ENCODE measurements at places on chromosomes 4 and X. TPM values are rescaled to one million over a fixed set of nuclear protein-coding genes. Genes with fewer than 3 reads are reported as not detected.
A peak's percentile ranks its signal among the peaks of the same experiment; 100 is the strongest.

- no peak for DNase-seq
Measured at GRCh38 chrX:9582956-9583355, 118.1 kb downstream of the TBL1X start.

- DNase-seq, result no peak
Measured at GRCh38 chrX:23727206-23727605, 15.9 kb downstream of the ACOT9 start.

GRCh38 chr4:47221721-47222120, 190.4 kb downstream of the GABRB1 start:
- peak; percentile 40 for DNase-seq

GRCh38 chrX:139851730-139852129, 81.1 kb downstream of the ATP11C start:
- no peak for DNase-seq

DNA sequence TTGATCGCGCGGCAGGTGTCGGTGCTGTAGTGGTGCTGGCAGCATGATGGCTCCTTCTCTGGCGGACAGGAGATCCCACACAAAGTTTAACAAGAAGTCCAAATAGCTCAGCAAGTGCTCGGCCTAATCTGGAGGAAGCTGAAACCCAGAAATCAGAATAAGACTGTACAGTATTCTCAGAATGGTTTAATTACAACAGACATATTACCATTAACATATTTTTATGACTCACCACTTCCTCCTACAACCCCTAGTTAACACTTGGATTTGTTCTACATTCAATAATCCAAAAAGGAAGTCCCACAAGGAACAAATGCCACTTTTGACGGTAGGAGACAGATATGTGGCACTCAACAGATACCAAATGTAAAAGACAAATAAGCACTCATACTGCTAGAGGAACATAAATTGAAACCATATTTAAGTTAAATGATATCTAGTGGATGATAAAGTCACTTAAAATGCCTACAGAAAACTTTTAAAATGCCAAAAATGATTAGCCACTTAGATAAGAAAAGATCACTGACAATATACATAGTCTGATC, 91.2 kb downstream of the HUWE1 start:
- DNase-seq, result no peak

DNA sequence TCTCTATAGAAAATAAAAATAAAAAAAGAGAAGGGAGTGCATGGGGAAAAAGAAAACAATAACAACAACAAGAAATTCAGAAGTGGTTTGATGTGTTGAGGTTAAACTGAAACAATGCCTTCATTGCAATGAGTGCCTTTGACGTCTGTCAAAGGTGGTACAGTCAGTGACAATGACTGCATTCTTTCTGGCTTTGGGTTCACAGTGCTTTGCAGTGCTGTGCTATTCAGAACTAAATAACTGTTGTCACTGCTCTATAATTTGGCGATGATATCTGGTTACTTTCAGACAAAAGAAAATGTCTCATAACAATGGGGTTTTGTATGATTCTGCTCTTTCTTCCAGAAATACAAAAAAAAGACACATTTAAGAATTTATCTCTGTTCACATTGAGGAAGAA, 488.6 kb upstream of the MAGEB2 start:
- DNase-seq, result no peak

DNA sequence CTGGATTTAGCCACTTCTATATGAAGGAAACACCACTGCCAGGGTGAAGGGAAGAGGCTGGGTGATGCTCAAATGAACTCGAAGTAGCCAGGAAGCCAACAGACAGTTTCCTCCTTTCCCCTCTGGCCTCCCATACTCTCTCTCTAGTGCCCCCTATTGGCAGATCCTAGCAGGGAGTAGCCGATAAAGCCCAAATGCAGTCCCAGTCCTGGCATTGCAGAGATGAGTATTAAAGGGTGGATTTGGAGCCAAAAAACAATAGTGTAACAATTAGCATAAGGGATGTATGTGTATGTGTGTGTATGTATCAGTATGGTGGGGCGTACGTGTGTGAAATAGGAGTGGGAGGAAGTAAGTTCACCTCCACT, 213.8 kb upstream of the LDB2 start:
- DNase-seq, result no peak

DNA sequence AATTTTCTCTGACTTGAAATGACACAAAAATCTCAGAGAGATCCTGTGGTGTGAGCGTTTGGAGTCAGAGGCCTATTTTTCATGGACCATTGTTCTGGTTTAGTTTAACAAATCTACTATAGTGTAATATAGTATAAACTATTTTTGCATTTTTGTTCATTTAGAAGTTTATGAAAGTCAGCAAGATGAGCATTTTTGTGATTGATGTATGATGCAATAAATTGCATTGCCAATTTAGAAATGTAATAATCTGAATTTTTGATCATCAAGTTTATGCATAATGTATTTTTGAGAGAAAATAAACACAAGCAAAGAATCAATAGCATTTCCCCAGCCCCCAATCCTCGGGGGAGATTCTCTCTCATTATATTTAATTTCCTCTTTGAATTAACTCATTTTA, 519.5 kb upstream of the FTHL17 start:
- DNase-seq, result no peak

GRCh38 chr4:42878863-42879262, 13.7 kb upstream of the GRXCR1 start:
- no peak for DNase-seq

GRCh38 chrX:144214651-144215050, 330.8 kb downstream of the UBE2NL start:
- DNase-seq, result no peak

DNA sequence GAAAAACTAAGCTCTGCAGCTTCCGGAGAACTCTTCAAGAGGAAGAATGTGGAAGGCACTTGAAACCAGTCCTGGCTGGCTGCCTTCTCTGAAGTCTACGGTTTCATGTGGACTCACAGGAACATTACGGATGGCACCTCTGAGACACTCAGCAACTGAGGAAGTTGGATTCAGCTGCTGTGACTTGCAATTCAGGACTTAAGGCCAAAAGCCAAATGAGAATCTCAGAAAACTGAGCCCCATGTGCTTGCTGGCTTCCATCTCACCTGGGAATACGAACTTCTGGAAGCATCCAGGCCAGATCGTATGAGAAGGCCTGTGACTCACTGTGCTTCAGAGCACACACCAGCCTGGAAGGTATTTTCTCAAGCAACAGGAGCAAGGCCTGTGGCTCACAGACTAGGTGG, 107.8 kb upstream of the GPC4 start:
- DNase-seq, result no peak

DNA sequence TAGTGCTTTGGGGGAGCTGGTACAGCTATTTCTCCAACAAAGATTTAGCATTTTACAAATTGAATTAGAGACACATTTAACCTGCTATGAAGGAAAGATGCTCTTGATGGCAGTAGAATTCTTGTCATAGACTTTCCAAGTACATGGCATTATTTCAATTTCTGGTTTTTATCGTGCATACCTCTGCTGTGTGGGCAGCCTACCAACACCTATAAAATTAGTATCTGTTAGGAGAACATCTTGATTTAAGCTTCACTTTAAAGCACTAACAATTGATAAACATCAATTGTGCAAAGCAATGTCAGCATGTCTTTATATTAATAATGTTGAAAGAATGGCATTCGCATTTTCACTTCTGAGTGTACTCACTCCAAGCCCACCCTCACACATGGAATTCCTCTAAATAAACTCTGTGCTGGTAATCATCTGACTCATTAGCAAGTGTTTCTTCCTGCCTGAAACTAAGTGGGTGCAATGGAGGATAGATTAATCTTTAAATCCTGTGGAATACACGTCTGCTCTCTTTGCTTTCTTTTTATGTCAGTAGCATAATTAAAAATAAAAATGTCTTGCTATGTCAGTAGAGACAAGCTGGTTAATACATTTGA, 279.8 kb upstream of the MAGEB18 start:
- DNase-seq, result peak; percentile 0

- DNase-seq, result no peak
Measured at GRCh38 chr4:2168469-2169319, 73.2 kb downstream of the HAUS3 start.

DNA sequence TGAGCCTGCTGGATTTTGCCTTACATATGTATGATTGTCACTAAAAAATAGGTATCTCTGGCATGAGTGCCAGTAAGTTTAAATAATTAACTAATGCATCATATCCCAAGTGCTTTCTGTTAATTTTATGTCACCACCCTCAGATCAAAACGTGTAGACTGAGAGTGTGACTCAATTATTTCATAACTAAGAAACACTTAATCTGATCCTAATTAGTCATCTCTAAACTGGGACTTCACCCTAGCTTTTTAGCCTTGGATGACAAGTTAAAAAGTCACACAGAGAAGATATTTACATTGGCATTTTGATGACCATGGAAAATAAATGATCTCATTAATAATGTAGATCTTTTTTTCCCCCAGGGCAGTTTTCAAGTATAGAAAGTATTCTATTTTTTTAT, 23.1 kb upstream of the SLC6A14 start:
- DNase-seq, result no peak

- DNase-seq, result no peak
Measured at GRCh38 chr4:62470421-62470983, 1270.4 kb downstream of the ADGRL3 start.

DNA sequence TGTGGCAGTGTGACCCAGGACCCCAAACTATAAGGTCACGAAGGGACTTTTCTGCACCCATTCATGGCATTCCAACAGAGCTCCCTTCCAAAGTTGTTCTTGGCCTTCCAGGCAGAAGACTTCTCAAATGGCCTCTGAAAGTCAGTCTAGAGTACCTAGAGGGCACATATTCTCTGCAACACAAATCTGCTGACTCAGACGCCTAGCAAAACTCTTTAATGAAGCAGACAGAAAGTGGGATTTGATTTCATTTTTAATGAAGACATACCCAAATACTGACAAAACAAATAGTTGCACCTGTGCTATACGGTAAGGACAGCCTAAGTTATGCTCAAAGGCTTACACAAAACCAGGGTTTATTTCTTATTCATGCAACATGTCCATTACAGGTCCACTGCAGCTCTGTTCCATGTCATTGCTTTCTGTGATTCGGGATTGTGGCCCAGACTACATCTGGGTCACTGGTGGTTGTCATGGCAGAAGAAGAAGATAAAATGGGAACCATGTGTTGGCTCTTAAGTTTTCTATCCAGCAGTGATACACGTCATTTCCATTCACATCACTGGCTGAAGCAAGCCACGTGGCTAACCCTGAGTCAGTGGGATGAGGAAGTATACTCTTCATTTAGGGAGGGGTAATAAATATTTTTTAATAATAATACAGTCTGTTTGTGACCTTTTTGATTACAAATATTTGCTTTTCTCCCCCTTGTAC, 57.7 kb downstream of the NAT8L start:
- no peak for DNase-seq

- no peak for DNase-seq
Measured at GRCh38 chr4:17535906-17536305, 20.9 kb downstream of the CLRN2 start.

DNA sequence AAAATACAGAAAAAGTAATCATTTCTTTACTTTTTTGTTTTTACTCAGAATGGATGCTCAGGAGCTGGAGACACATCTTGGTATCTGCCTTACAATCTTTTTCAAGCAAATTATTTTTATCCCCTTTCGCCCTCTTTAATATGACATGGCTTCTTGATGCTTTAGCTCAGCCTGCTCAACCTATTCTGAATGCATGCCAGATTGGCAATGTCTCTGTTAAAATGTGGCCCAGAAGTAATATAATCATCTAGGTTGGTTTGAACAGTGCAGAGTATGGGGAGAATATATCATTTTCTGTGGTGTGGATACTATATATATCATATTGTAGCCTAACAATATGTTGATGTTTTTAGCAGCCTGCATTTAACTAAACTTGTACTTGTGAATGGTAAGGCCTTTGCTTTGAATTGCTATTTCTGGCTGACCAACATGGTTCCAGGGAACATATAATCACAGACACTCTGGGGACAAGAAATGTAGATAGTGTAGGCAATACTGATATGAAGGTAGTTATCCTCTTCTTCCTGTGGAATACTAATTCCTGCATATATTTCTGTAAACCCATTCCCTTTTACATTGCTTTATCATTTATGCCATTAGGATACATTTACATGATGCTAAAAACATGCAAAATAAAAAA, 282.7 kb downstream of the PPP3CA start:
- no peak for DNase-seq

Gene CCKAR
- total RNA-seq, result 0.43 TPM

Gene CLRN2
- total RNA-seq, result not detected

Gene MAGEB10
- not detected for total RNA-seq

Gene DDIT4L
- 3.5 TPM for total RNA-seq

Gene DKK2
- total RNA-seq, result under 0.01 TPM

Gene QRFPR
- total RNA-seq, result not detected

Gene IL13RA2
- 2.3 TPM for total RNA-seq

Gene SAGE1
- total RNA-seq, result not detected

Measured in fibroblast of villous mesenchyme (primary cell).